Femur (tissue), 1 donor: ENCODE measurements at places on chromosomes 1 and 21.

DNA sequence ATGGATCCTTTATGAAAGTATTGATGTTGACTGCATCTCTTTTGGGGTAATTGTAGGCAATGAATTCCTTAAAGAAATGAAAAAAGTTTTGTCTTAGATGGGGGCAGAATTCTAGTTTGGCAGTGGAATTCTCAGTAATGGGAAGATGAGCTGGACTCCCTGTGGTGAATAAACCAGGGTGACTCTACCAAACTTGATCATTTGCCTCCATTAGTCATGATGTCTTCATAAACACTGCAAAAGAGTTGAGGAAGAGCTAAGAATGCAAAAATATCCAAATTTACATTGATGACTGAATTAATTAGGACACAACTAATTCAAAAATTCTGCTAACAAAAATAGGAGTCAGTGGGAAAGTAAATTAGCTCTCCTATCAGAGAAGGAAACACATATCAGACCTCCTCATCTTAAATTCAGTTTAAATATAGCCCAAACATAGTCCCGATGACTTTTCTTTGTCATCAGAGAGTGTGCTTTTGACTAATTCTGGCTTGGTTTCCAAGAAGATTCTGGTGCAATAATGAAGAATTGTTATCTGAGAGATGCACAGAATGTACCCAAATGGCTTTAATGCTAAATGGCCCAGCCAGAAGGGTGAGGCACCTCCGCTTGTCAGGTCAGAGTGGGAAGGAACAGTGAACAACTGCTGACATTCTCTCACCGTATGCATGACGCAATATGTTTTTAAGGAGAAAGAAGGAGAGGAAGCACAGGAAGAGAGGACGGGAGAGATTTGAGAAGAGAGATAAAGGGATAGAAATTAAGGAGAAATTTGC, 525.1 kb downstream of the LMO4 start:
- no peak for DNase-seq

DNA sequence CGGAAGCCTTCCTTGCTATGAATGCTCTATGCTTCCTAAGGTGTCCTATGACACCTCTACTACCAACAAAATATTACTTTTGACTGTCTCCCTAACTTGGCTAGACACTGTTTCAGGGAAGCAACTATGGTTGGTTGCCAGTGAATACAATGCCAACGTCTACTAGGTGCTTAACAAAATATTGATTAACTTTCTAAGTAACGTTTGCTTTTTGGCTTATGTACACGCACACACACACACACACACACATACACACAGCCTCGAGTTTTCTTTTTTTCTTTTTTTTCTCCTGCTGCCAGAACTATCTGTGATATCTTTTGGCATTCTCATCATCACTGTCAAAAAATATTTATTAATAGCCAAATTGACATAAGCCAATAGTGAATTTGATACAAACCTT, 864.0 kb downstream of the PLA2G4A start:
- no peak for DNase-seq

DNA sequence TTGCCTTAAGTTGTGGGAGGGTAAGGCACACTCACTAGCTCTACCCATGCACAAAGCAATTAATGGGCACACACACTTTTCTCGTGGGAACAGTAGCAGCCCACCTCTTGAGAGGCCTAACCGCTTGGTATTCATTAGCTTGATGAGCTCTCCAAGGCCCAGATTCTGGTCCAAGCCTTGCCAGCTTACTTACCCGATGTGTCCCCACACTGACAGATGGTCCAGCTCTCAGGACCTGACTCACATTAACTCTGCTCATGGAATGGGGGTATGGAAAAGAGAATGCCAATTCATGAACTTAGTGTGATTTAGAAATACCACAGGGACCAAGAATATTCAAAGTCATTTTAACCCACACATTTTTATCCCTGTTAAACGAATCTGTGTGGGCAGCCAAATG, 106.8 kb upstream of the CACHD1 start:
- no peak for DNase-seq

GRCh38 chr1:89812992-89813391, 7.8 kb upstream of the LRRC8D start:
- no peak for DNase-seq

- DNase-seq: no peak
These were observed 51.9 kb downstream of the COL11A1 start for GRCh38 chr1:103056423-103056822.

DNA sequence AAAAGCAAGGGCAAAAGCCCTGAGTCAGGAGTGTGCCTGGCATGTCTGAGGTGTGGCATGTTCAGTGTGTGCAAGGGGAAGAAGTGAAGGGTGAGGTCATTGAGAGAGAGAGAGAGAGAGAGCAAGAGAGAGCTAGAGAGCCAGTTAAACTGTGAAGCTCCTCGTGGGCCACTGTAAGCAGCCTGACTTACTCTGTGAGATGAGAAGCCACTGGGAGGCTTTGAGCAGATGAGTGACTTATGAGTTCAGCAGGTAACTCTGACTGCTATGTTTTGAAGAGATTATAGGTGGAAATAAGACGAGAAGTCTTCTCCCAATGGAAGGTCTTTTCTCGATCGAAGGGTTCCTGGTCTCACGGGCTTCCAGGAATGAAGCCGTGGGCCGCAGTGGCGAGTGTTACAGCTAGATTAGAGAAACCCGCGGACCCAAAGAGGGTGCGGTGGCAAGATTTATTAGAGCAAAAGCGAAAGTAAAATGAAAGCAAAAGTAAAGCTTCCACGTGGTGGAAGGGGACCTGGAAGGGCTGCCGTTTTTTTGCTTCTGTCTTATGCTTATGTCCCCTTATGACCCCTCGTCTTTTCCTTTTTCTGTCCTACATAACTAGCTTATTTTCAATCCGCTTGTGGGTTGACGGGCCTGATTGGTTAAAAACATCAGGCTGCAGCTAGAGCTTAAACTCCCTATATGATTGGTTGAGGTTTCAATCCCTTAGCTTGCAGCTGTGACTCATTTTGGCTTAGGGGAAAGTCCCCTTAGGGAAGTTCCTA, 323.1 kb upstream of the FAM78B start:
- DNase-seq: no peak

DNA sequence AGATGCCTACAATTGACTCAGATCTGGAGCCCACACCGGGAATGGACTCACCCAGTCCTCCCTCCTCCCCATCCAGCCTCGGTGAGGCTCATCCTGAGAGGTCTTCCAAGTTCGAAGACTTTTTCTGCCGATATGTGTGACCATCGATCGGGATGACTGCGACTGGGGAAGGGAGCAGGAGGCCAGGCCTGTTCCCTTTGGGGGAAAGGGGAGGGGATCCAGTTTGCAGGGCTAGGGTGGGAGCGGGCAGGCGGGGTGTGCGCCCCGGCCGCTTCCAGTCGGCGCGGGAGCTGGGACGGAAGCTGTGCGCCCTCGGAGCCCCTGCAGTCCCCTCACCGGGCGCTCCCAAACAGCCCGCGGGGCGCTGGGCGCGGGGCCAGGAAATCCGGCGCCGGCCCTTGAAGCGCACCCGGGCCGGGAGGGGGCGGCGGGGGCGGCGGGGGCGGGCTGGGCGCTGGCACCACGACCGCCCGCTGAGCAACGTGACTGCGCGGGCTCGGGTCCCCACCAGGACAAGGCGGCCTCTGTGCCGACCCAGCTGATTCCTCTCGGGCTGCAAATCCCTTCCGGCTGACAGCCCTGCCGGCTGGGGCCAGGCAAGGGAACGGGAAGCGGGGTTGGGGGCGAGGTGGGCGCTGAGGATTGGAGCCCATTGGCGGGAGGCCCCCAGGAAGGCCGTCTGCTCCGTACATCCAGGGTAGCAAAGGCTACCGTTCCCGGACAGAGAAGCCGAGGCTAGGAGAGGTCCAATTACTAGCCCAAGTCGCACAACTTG, 103.9 kb downstream of the EBNA1BP2 start:
- DNase-seq: peak; percentile 66
